Pulmonary artery endothelial cell (primary cell): ENCODE measurements at places on chromosomes 2 and 18. TPM values are rescaled to one million over a fixed set of nuclear protein-coding genes. Genes with fewer than 3 reads are reported as not detected.

Gene CPO
- not detected in 2 replicates for total RNA-seq

Gene ARID5A
- total RNA-seq, result 10.0 and 10.9 TPM in 2 replicates

Gene LCT
- total RNA-seq, result not detected in 2 replicates

GRCh38 chr2:193867454-193867853 is 1672.7 kb upstream of the TMEFF2 start:
- DNase-seq, result no peak

DNA sequence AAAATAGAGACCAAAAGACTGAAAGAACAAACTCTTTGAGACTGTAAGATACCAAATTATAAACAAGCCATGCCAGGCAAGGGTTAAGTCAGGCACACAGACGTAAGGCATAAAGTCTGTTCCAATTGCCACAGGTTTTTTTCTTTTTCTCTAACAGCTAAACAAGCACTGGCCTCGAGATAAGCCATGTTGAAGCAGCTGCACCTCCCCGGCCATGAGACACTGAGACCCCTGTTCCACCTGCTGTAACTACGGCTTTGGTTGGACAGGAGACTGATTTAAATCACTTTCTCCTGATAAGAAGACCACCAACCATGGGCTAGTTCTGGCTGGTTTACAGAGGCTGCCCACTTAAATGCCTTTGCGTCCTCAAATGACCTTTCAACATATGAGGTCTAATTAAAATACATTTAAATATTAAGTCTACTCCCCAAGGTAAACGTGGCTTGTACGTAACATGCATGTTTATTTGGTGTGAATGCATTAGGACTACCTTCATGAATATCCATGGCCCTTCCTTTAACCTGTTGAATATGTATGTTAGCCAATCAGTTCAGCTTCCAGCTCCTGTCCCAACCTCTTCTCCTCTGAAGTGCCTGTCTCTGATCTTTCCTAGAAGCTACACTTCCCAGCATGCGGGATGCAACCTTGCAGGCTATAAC is 117.2 kb downstream of the CMPK2 start:
- no peak for DNase-seq

DNA sequence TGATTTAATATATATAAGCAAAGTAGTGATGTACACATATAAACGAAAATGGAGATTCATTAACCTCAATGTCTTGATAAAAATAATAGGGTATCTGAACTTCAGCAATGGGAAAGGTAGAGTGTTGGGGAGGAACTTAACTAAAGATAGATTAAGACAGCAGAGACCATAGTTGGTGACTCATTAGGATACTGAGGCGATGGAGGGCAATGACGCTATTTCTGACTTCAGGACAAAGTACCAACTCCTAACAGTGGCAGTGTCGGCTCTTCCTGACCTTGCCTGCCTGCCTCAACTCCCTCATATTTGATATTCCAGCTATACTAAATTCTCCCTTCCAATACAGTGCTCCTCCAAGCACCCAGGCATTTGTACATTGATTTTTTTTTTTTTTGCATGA is 98.6 kb downstream of the CDH2 start:
- no peak for DNase-seq

DNA sequence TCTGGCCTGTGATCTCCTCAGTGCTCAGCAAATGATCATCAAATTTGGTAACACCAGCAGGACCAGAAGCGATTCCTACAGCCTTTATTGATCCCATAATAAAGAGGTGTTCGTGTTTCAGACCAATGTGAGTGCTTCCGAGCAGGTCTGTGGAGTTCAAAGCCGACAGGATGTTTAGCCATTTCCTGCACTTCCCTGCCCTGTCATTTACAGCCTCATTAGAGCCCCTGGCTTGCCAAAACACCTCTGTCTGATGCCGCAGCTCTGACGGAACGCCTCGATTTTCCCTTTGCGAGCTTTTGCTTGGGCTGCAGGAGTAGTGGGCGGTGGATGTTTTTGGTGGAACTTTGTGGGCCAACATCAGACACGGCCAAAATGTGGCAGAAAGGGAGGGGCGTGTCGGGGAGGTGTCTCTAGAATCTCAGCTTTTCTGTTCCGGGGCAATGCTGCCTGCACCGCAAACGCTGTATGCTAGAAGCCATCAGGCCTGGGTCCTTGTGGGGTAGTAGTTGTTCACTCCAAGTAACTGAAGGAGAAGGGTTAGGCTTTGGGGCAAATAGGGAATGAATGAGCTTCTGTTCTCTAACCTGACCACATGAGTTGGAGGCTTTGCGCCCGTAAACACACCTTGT is 26.1 kb upstream of the INHBB start:
- DNase-seq, result no peak

GRCh38 chr2:33230195-33230594 is 246.3 kb upstream of the RASGRP3 start:
- no peak for DNase-seq

GRCh38 chr2:237514474-237515130 is 27.6 kb downstream of the MLPH start:
- DNase-seq, result no peak

DNA sequence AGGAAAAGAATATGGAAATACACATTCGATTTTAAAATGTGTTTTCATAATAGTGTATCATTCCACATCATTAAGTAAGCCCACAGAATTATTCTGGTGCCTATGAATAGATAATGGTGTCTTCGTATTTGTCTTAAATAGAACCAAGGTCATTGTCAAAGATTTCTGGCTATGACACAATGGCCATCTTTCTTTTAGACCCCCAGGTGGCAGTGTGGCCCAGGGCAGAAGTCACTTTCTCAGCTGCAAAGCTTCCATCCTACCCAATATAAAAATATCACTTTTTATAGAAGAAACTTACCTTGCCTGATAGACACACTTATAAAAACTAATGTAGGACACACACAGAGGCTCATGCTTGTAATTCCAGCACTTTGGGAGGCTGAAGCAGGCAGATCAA is 57.5 kb downstream of the ZRANB3 start:
- DNase-seq, result peak; percentile 0

GRCh38 chr2:165895974-165896373 is 57.6 kb downstream of the TTC21B start:
- DNase-seq, result no peak
